Psoas muscle (tissue), 8 donors: ENCODE measurements at places on chromosomes 11 and 22.

GRCh38 chr22:20029550-20030225, 8.8 kb downstream of the TANGO2 start:
- no peak for DNase-seq

DNA sequence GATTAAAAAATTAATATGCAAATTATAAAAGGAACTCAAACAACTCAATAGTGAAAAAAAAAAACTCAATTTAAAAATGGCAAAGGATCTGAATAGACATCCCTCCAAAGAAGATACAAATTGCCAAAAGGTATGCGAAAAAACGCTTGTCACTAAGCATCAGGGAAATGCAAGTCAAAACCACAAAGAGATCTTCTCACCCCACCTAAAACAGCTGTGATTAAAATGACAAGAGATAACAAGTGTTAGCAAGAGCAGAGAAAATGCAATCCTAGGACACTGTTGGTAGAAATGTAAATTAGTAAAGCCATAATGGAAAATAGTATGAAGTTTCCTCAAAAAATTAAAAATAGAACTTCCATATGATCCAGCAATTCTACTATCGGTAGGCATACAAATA, 166.3 kb upstream of the ZC3H12C start:
- DNase-seq = no peak

GRCh38 chr11:11992257-11993212, 15.9 kb downstream of the DKK3 start:
- no peak for DNase-seq

DNA sequence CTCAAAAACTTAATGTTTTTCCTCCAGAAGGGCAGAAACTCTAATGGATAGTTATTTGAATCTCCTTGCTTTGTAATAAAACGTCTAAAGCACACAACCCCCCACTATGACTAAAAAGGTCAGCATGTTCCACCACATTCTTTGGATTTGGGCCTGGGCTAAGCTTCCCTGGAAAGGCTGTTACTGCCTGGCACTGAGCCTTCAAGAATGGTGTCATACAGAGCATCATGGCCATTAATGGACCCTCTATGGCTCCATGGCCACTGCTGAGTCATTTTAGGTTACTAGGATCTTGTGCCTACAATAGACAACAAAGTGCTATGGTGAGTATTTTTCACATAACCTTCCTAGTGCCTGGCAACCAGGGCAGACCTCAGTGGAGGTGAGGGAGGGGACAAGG, 242.6 kb upstream of the FAT3 start:
- DNase-seq = peak; percentile 68

GRCh38 chr11:64451856-64452255, 92.9 kb downstream of the RPS6KA4 start:
- no peak for DNase-seq

DNA sequence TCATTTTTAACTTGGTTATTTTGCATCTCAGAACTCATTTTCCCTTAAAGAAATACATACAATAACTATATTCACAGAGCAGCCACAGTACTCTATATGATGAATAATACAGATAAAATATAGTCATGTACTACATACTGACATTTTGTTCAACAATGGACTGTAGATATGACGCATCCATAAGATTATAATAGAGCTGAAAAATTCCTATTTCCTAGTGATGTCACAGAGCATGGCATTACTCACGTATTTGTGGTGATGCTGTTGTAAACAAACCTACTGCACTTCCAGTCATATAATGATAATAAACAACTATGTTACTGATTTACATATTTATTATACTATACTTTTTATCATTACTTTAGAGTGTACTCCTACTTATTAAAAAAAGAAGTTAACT, 38.7 kb downstream of the NARS2 start:
- no peak for DNase-seq

DNA sequence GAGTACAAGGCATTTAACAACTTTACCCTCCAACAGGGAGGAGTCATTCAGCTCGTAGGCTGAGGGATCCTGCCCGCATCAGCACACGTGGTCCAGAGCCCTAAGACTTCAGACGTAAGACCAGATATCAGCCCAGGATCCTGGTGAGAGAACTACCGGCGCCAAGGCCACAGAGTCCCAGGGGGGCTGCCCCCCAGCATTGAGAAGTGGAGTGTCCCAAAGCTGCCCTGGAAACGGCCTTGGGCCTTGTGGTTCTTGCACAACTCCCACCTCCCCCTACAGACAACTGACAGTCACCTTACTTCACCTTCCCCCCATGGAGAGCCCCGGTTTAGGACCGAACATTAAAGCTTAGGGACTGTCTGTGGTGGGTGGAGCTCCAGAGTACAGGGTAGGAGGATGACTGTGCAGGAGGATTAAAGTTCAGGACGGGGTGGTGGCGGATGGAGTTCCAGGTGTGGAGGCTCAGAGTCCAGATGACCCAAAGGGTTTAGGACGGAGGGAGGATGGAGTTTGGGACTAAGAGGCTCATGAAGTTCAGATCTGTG, 1.0 kb downstream of the C11orf91 start:
- no peak for DNase-seq

DNA sequence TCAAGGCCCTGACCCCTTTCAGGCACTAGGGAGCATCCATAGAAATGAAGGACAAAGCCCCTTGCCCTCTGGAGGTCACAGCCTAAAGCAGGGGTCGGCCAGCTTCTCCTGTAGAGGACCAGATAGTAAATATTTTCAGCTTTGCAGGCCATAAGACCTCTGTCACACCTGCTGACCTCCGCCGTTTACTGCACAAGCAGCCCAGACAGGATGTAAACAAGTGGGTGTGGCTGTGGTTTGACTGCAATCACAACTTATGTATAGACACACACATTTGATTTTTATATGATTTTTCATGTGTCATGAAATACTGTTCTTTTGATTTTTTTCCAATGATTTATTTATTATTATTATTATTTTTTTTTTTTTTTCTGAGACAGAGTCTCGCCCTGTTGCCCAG, 34.3 kb downstream of the KIAA1671 start:
- DNase-seq = no peak

DNA sequence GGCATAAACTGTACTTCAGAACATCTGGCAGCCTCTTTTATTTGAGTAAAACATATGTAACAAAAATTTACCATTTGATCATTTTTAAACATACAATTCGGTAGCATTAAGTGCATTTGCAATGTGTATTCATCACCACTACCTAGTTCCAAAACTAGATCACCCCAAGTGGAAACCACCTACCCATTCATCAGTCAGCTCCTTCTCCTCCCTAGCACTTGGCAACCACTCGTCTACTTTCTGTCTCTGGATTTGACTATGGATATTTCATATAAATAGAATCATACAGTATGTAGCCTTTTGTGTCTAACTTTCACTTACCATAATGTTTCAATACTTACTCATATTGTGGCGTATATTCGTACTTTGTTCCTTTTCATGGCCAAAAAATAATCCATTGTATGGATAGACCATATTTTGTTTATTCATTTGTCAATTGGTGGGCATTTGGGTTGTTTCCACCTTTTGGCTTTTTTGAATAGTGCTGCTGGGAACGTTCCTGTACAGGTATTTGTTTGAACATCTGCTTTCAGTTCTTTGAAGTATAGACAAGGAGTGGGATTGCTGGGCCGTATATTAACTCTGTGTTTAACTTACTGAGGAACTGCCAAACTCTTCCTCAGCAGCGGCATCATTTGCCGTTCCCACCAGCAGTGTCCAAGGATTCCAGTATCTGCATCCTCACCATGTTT, 27.2 kb upstream of the ADORA2A start:
- DNase-seq = no peak

GRCh38 chr11:121595717-121596161, 143.0 kb upstream of the SORL1-AS1 start:
- no peak for DNase-seq

GRCh38 chr11:65116370-65117205, 913 bp downstream of the ZNHIT2 start:
- no peak for DNase-seq

- DNase-seq = no peak
These were observed 56.9 kb upstream of the PRR5 start for GRCh38 chr22:44645083-44645482.

DNA sequence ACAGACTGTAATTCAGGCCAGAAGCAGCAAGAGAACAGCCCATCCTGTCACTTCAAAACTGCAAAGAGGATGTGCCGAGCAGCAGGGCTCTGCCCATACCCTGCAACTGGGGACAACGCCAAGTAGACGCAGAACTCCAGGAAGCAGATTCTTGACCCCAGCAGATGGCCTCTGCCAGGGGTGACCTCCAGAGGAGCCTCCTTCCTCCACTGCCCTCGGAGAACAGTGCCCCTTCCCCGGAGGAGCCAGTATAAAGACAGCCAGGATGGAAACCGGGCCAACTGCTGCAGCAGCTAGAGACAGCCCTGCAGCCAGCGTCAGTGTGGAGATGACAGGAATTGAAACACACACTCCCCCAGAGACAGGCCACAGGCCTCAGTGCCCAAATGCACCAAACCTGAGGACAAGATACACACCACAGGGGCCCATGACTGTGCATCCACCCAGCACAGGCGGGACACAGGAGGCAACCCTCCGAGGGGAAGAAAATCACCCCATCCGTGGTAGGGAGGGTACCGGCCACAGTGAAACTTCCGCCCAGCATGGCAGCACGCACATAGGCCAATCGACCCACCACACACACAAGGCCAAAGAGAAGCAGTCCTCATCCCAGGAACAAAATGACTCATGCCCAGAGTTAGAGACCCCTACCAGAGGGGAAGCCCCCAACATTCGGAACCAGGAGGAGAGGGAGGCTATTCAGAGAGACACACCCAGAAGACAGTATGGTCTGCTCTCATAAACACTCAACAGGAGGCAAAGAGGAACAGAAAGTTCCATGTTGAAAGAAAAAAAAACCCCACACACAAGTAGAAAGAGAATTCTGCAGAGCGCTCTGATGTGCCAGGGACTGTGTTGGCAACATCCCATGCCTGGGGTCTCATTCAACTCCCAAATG, 5.6 kb downstream of the AHNAK start:
- DNase-seq = peak; percentile 48

DNA sequence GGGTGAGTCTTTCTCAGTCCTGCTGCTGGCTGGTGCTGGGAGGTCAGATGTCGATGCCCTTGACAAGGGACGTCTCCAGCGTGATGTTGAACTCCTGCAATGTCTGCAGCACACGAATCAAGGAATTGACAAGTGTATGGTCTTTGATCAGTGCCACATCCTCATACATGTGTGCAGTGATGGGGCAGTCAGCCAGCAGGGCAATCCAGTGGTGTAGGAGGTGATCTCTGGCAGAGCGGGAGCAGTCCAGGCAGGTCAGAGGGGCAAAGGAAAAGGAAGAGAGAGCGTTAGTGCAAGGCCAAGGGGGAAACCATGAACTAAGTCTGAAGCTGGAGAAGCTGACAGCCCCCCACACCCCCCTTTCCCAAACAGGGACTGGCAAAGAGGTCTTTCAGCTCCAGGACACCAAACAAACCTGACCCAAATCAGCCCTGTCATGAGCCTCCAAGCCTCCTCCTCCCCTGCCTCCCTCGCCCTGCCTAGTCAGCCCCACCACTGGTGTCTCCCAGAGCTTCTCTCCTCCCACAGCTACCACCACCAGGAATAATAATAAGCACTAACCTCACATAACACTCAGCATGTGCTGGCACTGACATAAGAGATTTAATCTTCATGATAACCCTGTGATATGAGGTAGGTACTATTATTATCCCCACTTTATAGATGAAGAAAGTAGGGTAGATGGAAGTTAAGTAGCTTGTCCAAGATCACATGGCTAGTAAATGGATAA, 48.4 kb upstream of the SCUBE2 start:
- no peak for DNase-seq

DNA sequence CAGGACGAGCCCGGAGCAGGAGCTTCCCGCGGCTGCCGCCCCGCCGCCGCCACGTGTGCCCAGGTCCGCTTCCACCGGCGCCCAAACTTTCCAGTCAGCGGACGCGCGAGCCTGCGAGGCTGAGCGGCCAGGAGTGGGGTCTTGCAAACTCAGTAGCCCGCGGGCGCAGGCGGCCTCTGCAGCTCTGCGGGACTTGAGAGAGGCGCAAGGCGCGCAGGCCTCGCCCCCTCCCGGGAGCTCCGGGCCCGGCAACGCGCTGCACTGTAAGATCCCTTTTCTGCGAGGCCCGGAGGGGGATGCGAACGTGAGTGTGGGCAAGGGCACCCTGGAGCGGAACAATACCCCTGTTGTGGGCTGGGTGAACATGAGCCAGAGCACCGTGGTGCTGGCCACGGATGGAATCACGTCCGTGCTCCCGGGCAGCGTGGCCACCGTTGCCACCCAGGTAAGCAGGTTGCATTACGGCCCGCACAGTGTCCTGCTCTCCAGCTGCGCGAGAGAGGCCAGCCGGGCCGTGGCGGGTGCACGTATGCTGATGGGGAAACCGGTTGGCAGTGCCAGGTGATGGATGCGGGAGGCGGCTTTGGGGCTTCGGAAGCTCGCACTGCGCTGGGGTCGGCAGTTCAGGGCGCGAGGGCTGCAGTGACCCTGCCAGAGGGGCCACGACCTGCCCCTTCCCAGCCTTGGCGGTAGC, 2.0 kb downstream of the SLC6A5 start:
- no peak for DNase-seq

DNA sequence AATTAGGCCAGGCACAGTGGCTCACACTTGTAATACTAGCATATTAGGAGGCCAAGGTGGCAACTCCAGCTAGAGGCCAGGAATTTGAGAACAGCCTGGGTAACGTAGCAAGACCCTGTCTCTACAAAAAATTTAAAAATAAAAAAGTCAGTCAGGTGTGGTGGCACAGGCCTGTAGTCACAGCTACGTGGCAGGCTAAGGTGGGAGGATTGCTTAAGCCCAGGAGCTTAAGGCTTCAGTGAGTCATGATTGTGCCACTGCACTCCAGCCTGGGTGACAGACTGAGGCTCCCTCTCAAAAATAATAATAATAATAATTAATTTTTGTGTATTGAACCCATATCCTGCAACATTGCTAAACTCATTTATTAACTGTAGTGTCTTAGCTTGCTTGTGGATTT, 15.3 kb upstream of the TRIM29 start:
- no peak for DNase-seq

DNA sequence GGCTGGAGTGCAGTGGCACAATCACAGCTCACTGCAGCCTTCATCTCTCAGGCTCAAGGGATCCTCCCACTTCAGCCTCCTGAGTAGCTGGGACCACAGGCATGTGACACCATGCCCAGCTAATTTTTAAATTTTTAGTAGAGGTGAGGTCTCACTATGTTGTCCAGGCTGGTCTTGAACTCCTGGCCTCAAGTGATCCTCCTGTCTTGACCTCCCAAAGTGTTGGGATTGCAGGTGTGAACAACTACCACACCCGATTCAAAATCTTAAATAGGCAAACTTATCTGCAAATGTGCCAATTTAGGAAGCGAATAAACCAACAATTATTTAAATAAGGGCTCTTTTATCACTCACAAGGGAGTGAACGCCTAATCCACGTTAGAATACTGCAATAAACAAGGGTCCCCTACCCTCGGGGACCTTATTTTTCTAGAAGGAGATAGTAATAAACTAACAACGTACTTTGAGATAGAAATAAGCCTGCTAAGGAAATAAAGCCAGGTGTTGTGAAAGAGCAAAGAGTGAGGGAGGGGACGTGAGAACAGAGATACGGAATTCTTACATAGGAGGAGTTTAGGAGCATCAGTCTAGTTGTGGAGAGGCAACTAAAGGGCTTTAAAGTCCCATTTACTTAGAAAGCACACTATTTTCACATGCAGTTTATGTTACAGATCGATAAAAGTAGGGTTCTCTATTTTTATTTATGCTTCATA, 3.0 kb upstream of the WEE1 start:
- no peak for DNase-seq

- no peak for DNase-seq
These were observed 62.9 kb downstream of the CRYBB2 start for GRCh38 chr22:25282346-25282670.
